Stimulated activated CD4-positive, alpha-beta T cell treated with anti-CD3 and anti-CD28 coated beads, Interleukin-15, amount 100 ng/mL, for 1 hour (primary cell): ENCODE measurements at places on chromosomes 4 and X.

- DNase-seq = no peak
These were observed 110.6 kb downstream of the TEX13A start for GRCh38 chrX:105109936-105110335.

DNA sequence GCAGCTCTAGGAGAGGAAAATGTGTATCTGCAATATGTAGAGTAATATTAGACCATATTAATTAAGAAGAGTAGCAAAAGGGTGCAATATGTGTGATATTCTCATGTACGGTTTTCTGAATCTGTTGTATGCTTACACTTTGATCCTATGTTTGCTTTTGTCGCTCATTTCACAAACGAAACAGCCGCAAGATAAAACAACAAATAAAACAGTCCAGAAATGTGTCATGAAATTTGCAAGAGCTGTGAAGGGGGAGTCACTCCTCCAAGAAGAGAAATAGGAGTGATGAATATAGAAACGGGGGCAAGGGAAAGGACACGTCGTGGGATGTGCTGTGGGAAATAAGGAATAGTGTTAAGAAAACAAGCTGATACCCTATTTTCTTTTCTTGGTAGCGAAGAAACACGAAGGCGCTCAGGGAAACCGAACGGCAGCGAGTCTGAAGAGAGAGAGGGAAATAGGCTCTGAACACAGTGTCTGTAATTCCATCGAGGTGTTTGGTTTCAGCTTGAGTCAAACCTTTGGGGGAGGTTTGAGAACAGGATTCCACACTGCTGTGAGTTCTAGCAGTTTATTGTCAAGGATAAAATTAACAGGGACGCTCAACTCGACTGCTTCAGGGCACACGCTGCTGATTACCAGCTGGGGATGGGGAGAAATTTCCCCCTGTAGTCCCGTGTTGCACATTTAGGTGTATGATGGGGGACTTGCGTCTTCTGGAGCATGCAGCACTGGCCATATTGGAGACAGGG lies 595.6 kb upstream of the TENM3 start:
- DNase-seq = no peak

DNA sequence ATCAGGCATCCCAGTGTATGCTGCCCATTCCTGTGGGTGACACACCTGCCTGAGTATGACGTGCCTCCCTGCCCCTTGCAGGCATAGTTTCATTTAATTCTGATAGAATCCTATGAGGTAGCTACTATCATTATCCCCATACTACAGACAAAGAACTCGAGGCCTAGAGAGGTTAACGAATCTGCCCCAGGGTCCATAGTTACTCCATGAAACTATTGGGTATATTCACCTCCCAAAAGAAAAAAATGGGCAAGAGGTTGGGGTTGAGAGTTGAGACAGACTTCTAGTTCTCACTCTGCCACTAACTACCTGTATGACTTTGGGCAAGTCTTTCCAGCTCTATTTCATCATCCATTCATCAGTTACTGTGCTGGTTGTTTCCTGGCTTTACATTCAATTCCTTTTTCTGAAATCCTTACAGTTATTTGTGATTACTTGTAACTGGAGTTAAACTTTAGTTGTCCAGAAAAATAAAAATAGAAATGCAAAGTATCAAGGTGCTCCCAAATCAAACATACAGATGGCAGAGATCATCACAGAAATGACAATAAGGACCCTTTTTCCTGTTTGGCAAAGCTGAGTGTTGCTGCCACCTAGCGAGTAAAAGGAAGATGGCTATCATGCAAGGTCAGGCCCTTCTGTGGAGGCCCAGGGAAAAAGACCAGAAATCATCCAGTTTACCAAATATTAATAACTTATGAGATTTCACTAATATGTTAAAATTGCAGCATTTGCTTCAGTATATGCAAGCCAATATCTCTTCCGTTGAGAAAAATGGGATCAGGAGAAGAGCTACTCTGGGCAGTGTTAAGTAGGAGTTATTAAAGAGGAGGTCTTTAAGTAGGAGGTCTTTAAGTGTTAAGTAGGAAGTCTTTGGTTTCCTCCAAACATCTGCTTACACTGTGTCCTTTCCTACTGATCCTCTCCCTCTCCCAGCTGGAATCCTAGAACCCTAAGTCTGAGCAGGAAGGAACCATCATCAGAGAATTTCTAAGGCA lies 17.1 kb upstream of the MAP7D3 start:
- DNase-seq = no peak

DNA sequence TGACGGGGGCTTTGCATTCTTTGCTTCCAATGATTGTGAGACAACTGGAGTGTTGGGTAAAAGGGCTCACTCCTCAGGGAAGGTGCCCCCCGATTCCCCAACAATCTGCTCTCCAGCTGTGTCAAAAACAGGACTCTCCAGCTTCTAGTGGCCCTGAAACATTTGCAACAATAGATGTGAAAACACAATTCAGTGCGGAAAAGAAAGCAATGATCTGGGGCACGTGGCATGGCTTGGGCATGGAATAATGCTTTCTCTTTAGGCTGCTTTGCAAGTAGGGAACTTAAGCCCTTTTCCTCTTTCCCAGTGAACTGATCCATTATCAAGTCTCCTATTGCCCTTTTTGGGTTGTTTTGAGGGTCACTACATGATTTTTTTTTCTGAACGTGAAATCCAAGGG lies 239.9 kb downstream of the C4orf33 start:
- DNase-seq = no peak

- no peak for DNase-seq
These were observed 417.4 kb downstream of the SPOCK3 start for GRCh38 chr4:166816890-166817289.

DNA sequence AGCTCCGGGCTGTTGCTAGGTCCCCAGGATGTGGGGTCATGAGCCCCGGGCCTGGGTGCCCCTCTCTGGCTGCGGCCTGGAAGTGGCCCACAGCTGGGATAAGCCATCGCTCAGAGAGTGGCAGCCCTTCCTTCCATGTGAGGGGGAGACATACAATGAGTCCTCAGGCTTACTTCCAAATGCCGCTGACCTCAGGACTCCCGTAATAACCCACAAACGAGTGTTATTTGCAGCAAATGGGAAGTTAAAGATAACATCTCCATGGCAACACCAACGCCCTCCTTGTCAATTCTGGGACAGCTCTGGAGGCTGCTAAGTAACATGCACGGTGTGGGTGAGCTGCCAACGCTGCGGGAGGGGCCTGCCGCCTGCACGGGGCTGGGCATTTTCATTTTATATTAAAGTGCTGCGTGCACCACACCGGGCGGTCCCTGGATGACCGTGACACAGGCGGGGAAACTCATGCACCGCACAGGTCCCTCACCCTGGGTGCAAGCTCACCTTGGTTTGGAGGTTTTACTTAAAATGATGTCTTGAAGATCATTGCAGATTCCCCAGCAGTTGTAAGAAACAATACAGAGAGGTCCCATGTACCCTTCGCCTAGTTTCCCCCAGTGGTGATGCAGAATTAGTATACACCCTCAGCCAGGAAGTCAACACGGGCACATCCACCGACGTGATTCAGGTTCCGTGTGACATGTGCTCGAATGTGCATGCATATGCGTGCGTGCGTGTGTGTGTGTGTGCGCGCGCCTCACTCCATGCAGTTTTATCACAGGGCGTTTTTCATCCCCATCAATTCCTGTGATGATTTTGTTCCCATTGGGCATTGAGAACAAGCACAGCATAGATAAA lies 79.4 kb downstream of the ABLIM2 start:
- DNase-seq = no peak

DNA sequence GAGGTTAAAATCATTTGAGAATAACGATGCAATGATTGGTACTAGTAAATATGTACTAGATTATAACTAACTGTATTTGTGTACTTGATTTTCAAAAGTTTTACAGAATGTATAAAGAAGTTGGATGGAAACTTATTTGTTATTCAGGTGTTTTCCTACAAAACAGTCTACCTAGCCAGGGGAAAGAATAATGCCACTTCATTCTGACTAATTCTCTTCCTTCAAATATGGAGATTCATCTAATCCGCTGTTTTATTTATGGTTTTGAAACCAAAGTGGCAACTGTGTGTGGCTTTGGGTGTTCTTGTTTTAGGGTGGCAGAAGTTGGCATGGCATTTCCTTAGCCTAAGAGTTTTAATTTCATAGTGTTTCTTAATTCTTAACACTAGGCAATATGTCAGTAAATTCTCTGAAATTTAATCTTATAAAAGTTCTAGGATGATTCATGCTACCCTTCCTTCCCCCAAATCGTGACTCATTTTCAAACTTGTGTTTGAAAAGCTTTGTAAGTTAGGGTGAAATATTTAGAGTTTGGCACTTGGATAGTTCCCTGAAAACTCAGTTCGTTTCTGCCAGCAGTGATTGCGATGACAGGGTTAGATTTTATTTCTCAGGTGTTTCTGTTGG lies 62.6 kb downstream of the DCLK2 start:
- no peak for DNase-seq

GRCh38 chr4:36187723-36188333 lies 56.5 kb downstream of the ARAP2 start:
- no peak for DNase-seq

GRCh38 chr4:16250661-16251365 lies 24.5 kb upstream of the TAPT1 start:
- no peak for DNase-seq

DNA sequence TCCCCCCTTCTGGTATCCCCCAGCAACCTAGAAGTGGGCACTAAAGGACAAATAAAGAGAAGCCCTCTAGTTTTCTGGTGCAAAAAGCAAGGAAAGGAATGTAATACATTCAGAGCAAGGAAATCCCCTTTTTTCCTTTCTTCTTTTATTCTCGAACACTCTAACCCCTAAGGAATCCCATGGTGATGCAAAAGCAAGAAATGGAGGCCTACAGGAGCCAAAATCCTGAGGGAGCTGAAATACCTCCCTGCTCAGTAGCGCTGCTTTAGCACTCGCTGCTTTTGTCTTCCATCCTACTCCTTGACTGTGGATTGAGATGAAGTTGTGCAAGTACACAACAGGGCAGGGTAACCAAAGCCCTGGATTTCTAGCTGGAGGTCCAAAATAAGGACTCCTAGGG lies 251.0 kb downstream of the PRDM5 start:
- DNase-seq = no peak

- no peak for DNase-seq
These were observed 35.8 kb downstream of the MBNL3 start for GRCh38 chrX:132452911-132453550.

- no peak for DNase-seq
These were observed 12.4 kb downstream of the USP46 start for GRCh38 chr4:52646741-52647140.

- no peak for DNase-seq
These were observed 13.9 kb downstream of the CSN2 start for GRCh38 chr4:69951602-69952001.

DNA sequence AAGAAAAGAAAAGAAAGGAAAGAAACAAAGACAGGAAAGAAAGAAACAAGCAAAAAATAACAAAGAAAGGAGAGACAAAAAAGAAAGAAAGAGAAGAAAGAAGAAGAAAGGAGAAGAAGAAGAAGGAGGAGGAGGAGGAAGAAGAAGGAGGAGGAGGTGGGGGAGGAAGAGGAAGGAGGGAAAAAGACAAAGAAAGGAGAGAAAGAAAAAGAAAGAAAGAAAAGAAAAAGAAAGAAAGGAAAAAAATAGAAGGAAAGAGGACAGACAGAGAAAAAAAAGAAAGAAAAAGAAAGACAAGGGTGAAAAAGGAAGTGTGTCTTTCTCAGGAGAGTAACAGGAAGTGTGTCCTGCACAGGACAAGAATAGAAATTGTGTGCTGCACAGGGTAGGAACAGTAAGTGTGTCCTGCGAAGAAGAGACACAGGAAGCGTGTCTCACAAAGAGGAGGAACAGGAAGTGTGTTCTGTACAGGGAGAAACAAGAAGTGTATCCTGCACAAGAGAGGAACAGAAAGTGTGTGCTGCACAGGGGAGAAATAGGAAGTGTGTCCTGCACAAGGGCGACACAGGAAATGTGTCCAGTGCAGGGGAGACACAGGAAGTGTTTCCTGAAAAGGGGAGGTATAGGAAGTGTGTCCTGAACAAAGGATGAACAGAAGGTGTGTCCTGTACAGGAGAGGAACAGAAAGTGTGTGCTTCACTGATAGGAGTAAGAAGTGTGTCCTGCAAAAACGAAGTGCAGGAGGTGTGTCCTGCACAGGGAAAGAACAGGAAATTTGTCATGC lies 101.2 kb downstream of the ARSF start:
- no peak for DNase-seq

DNA sequence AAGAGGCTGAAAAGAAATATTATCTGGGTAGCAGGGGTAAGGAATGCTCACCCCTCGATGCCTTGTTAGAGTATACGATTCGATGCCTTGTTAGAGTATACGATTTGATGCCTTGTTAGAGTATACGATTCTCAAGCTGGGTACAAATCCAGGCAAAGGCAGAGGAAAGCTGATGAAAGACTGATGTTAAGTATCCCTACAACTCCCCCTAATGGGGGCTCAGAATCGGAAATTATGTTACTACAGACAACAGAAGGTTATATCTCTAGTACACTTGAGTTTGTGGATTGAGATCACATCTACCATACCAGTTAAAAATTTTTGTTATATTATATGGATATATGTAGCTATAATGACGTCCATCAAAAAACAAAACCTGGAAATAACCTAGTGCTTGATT lies 4.8 kb downstream of the LRRC66 start:
- DNase-seq = no peak

GRCh38 chr4:38775326-38775725 lies 7.5 kb downstream of the TLR10 start:
- no peak for DNase-seq

DNA sequence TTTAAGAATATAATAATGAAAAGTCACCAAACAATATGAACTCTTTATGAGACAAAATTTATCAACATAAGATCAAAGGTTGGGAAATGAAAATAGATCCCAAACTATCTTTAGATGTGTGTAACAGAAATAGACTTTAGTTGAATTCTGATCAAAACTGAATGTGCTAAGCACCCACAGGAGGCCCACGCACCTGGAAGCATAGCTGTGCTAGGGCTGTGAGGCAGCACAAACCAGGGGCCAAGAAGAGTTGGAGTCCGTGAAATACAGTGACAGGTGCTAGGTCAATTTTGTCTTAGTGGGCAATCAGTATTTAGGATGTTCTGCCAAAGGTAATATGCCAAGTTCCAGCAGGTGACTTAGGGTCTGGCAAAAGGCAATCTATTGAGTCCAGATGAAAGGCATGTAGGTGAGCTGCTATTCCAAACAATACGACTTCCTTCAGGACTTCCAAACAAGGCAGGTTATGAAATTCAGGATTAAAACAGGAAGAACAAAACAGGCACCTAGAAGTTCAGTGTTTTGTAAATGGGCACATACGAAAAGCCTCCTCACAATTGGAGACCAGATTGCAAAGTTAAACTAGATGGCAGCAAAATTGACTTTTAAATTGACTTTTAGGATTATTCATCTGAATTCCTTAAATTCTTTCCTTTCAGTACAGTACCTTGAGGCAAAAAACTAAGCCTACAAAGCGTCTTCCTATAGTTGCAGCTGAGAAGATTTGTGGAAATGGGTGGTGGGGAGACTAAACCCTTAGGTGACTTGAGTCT lies 4.7 kb upstream of the PCDH18 start:
- DNase-seq = no peak

DNA sequence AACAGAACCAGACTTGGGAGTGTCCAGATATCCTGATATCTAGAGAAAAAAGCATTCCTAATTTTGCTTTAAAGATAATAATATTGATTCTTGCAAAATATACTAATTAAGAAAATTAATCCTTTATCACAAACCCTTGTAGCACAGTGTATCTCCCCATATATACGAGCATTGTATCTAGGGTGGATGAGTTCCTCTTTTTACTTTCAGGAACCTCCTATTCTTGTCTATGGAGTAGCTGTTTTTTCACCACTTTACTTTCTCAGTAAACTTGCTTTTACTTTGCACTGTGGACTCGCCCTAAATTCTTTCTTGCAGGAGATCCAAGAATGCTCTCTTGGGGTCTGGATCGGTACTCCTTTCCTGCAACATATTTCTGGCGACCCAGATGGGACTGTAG lies 103.9 kb downstream of the GLUD2 start:
- DNase-seq = no peak
